ENCODE measurements at places on chromosomes 11 and 22. TPM values are rescaled to one million over a fixed set of nuclear protein-coding genes. Genes with fewer than 3 reads are reported as not detected.
A peak's percentile ranks its signal among the peaks of the same experiment; 100 is the strongest.

PHF21A gene
- total RNA-seq, result 69.2 TPM

GRCh38 chr11:25838918-25839625 is 492.9 kb upstream of the ANO3 start:
- H3K4me1 ChIP-seq, result no peaks in the 10 kb centered on the region
- no peaks in the 10 kb centered on the region for H3K27me3 ChIP-seq
- no peak for DNase-seq
- H3K27ac ChIP-seq, result no peak overlapping the region

MADD gene
- 68.6 TPM for total RNA-seq

UBQLN3 gene
- total RNA-seq, result not detected

GRCh38 chr22:29914165-29914564 is 31.2 kb downstream of the MTMR3 start:
- H3K27me3 ChIP-seq, result no peaks in the 10 kb centered on the region
- H3K27ac ChIP-seq, result peak overlapping the region; percentile 51
- peaks cover 62% of the 10 kb centered on the region for H3K4me1 ChIP-seq
- no peaks in the 10 kb centered on the region for H3K36me3 ChIP-seq

- H3K36me3 ChIP-seq, result no peaks in the 10 kb centered on the region
- no peak overlapping the region for H3K4me3 ChIP-seq
- no peaks in the 10 kb centered on the region for H3K4me1 ChIP-seq
Measured at GRCh38 chr11:23288003-23288783, 427.9 kb upstream of the CCDC179 start.

INS gene
- not detected for total RNA-seq

DNA sequence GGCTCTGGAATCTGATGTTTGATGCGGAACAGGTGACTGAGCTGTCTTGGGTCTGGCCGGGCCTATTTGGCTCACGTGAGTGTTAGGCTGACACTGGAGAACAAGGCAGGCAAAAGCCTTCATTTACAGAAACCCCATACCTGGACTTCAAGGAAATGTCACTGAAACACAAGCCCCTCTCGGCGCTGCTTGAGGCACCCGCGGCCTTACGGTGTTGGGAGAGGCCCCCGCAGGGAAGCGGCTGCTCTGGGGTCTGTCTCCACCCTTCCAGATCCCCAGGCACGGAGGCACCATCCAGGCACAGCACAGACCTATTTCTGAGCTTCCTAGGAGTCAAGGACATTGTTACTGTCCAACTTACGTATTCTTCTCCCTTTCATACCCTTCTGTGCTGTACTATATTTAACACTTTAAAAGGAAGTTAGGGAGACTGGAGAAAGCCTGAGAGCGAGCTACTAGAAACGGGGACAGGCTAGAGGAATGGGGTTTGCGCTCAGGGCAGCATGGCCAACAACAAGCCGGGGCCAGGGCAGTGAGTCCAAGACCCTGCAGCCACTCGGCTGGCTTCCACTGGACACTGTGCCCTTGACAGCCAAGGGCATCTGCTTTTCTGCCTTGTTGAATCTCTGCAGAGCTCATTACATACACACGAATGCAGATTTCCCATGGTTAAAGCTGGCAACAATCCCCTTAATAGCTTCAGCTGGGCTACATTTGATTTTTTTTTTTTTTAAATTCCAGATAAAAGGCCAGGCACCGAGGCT is 23.8 kb downstream of the DRD4 start:
- no peak overlapping the region for H3K4me3 ChIP-seq
- peaks cover 6% of the 10 kb centered on the region for H3K36me3 ChIP-seq
- DNase-seq, result no peak
- no peaks in the 10 kb centered on the region for H3K4me1 ChIP-seq
- H3K27ac ChIP-seq, result no peak overlapping the region

- peaks cover 33% of the 10 kb centered on the region for H3K27me3 ChIP-seq
- H3K27ac ChIP-seq, result no peak overlapping the region
- no peaks in the 10 kb centered on the region for H3K36me3 ChIP-seq
- H3K4me1 ChIP-seq, result peaks cover 5% of the 10 kb centered on the region
Measured at GRCh38 chr22:23520863-23521440, 59.1 kb downstream of the IGLL1 start.

GRCh38 chr11:46200537-46201281 is 76.8 kb upstream of the CREB3L1 start:
- H3K4me3 ChIP-seq, result no peak overlapping the region
- no peak for DNase-seq
- peaks cover 51% of the 10 kb centered on the region for H3K27me3 ChIP-seq

- DNase-seq, result no peak
- no peak overlapping the region for H3K27ac ChIP-seq
- H3K27me3 ChIP-seq, result peaks cover 28% of the 10 kb centered on the region
Measured at GRCh38 chr11:118175031-118175992, 1.1 kb downstream of the SCN2B start.

GRCh38 chr11:116661056-116661455 is 111.7 kb downstream of the BUD13 start:
- DNase-seq, result no peak
- peaks cover 41% of the 10 kb centered on the region for H3K27me3 ChIP-seq
- H3K27ac ChIP-seq, result no peak overlapping the region
- no peaks in the 10 kb centered on the region for H3K4me1 ChIP-seq

ZFPL1 gene
- 46.5 TPM for total RNA-seq

GRCh38 chr11:78251083-78251775 is 62.5 kb downstream of the USP35 start:
- H3K27me3 ChIP-seq, result no peaks in the 10 kb centered on the region
- H3K36me3 ChIP-seq, result peaks cover 5% of the 10 kb centered on the region
- no peak overlapping the region for H3K4me3 ChIP-seq
- H3K4me1 ChIP-seq, result peaks cover 12% of the 10 kb centered on the region
- no peak overlapping the region for H3K27ac ChIP-seq

MPPED1 gene
- not detected for total RNA-seq

GRCh38 chr11:1829039-1829820 is 5.6 kb upstream of the SYT8 start:
- H3K36me3 ChIP-seq, result no peaks in the 10 kb centered on the region
- DNase-seq, result no peak
- no peaks in the 10 kb centered on the region for H3K27me3 ChIP-seq
- no peaks in the 10 kb centered on the region for H3K4me1 ChIP-seq
- no peak overlapping the region for H3K4me3 ChIP-seq

- DNase-seq, result no peak
- no peak overlapping the region for H3K4me3 ChIP-seq
- H3K36me3 ChIP-seq, result peaks cover 15% of the 10 kb centered on the region
- H3K27ac ChIP-seq, result no peak overlapping the region
- no peaks in the 10 kb centered on the region for H3K27me3 ChIP-seq
- peaks cover 25% of the 10 kb centered on the region for H3K4me1 ChIP-seq
Measured at GRCh38 chr11:4085575-4085974, 9.0 kb upstream of the RRM1 start.

CBLIF gene
- not detected for total RNA-seq

DNA sequence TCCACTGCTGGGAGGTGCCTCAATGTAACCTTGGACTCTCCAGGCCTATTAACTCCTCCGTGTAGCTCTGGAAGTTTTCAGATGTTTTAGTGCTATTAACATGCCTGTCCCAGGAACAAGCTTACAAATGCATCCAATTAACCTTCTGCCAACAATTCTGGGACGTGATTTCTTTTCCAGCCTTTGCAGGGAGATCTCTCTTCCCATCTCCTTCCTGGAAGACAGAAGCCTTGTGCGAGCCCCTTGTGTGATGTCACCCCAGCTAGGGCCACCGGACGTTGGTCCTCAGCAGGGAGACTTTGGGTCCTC is 47.7 kb upstream of the SYT7 start:
- no peaks in the 10 kb centered on the region for H3K4me1 ChIP-seq
- DNase-seq, result no peak
- H3K27ac ChIP-seq, result no peak overlapping the region

MPEG1 gene
- total RNA-seq, result 0.05 TPM

DNA sequence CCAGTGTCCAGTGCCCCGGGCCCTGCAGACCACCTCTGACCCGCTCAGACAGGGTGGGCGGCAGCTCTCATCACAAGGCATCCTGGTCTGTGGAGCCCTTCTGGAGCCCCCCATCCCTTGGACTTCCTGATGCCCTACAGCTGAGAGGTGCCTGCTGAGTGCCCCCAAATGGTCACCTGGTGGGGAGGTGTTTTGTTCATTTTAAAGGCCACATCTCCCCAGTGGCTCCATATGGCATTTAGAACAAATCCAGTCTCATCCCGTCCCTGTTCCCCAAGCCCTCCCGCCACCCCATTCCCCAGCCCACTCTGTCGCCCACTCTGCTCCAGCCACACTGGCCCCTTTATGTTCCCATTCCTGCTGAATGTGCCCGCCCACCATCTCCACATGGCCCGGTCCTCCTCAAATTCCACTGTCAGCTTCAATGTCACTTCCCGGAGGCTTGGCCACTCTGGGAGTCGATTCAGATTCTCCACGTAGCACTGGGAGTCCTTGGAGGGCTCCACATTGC is 32.8 kb downstream of the OSBPL5 start:
- no peaks in the 10 kb centered on the region for H3K4me1 ChIP-seq
- no peak overlapping the region for H3K4me3 ChIP-seq
- H3K27ac ChIP-seq, result no peak overlapping the region
- no peaks in the 10 kb centered on the region for H3K36me3 ChIP-seq
- no peak for DNase-seq
- H3K27me3 ChIP-seq, result no peaks in the 10 kb centered on the region

DNA sequence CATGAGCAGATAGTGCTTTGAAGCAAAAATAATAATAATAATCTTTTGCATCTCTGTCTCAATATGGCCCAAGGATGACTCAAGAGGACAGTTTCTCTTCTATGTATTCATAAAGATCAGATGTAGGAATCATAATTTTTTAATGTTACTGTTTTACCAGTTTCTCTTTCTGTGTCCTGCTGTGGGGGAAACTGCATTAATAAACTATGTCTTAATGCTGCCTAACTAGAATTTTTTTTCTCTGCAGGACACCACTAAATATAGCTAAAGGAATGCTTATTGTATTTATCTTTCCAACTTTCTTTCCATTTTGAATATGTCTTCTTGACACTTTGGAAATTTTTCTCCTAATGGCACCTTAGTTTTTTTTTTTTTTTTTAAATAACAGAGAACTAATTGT is 6.5 kb downstream of the FJX1 start:
- no peaks in the 10 kb centered on the region for H3K36me3 ChIP-seq
- DNase-seq, result no peak
- H3K27me3 ChIP-seq, result peaks cover 59% of the 10 kb centered on the region
- no peak overlapping the region for H3K4me3 ChIP-seq
- H3K27ac ChIP-seq, result no peak overlapping the region

DNA sequence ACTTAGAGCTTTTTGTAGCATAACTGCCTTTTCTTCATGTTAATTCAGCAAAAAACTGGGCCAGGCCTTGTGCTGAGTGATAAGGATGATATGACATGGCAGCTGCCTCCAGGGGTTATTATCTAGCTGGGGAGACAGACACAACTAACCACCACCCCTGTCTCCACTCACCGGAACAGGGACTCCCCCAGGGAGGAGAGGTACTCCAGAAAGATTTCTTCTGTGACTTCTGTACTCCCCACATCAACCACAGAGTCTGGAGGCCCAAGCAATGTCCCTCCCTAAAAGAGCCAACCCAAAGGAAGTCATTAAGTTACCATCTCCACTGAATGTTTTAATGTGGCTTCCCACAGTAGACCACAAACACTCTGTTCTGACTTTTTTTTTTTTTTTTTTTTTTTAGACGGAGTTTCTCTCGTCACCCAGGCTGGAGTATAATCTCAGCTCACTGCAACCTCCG is 14.3 kb upstream of the PMM1 start:
- H3K36me3 ChIP-seq, result peaks cover 47% of the 10 kb centered on the region
- DNase-seq, result peak; percentile 74
- H3K4me3 ChIP-seq, result no peak overlapping the region

GRCh38 chr22:31179345-31179744 is 19.4 kb downstream of the RNF185 start:
- DNase-seq, result no peak
- H3K27ac ChIP-seq, result no peak overlapping the region
- no peak overlapping the region for H3K4me3 ChIP-seq
- H3K4me1 ChIP-seq, result peaks cover 10% of the 10 kb centered on the region

- DNase-seq, result no peak
- no peak overlapping the region for H3K27ac ChIP-seq
- no peak overlapping the region for H3K4me3 ChIP-seq
- no peaks in the 10 kb centered on the region for H3K4me1 ChIP-seq
- H3K36me3 ChIP-seq, result no peaks in the 10 kb centered on the region
- H3K27me3 ChIP-seq, result peaks cover 7% of the 10 kb centered on the region
Measured at GRCh38 chr11:92885600-92885999, 83.9 kb upstream of the MTNR1B start.

- H3K4me3 ChIP-seq, result peak overlapping the region; percentile 77
- no peak for DNase-seq
- H3K27ac ChIP-seq, result peak overlapping the region; percentile 46
- peaks cover 18% of the 10 kb centered on the region for H3K4me1 ChIP-seq
- peaks cover 53% of the 10 kb centered on the region for H3K27me3 ChIP-seq
Measured at GRCh38 chr11:20155683-20156279, 4.5 kb downstream of the DBX1 start.

All from activated T-cell treated with anti-CD3 and anti-CD28 coated beads, Interleukin-2, amount 50 U/mL, for 72 hours (primary cell).